ENCODE measurements at places on chromosomes 3 and 15.

GRCh38 chr15:69004011-69004410 lies 10.5 kb upstream of the NOX5 start:
- no peak for DNase-seq

- DNase-seq = no peak
Measured at GRCh38 chr3:32575451-32576113, 4.9 kb upstream of the DYNC1LI1 start.

DNA sequence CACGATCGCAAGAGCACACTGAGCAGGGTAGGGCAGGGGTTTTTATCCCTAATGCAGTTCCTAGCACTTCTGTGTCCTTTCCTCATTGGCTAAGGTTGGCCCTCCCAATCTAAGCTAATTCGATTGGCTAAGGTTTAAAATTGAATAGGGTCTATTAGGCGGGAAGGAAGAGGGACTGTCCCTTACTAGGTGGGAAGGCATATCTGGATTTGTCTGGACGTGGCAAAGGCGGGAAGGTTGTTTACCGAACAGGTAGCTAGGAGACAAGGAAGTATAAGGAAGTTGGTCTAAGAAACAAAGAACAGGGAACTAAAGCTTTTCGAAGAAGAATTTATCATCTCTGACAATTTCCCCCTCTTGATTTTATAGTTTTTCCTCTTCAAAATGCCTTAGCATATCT lies 24.8 kb upstream of the ATG7 start:
- DNase-seq = no peak

GRCh38 chr3:194281766-194282165 lies 69.4 kb downstream of the CPN2 start:
- no peak for DNase-seq

DNA sequence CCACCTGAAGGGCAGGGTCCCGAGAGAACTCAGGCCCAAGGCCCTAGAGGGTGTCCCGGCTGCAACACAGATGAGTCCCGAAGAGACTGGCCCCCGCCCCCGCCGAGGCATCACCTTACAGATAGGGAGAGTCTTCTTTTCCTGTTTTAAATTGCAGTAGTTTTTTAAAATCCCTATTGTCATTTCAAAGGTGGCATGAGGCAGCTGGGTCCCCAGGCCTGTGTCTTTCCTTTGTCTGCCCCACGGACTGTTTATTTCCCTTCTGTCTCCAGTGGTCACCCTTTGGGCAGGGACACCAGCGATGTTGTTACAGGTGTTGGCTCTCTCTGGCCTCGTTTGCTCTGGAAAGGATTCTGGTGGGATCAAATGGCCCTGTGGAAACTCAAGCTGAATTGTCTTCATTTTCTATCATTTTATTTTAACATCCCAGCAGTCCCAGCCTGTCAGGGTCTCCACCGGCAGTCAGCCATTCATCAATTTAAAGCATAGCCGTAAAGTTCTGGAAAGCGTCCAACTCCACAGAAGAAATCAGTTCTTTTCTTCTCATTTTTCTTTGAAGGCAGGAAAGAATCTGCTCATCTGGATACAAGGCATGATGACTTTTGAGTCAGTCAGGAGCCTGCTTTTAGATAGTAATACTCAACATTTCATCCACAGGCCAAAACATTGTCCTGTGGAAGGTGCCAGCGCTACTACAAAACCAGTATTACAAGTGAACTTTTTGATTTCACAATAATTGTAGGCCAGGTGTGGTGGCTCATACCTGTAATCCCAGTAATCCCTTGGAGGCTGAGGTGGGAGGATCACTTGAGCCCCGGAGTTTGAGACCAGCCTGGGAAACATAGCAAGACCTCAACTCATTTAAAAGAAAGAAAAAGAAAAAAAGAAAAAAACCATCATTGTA lies 96.2 kb downstream of the HES1 start:
- no peak for DNase-seq

DNA sequence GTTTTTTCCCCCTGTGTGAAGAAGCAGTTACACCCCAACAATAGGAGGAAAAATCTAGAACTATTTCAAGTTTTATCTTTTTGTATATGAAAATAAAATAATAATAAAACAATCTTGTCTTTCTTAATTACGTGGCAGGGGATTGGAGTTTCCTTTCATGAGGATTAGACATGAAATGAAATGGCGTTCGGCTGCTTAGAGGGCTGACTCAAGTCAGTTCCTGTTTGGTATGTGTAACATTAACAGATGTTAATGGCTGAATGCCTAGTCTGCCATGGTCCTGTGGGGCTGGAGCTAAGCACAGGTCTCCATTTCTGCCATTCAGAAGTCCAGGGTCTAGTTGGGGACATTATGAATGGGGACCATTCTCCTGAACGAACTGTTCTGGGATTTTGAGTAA lies 3.1 kb upstream of the EXOG start:
- DNase-seq = no peak

GRCh38 chr15:33256874-33257273 lies 53.9 kb upstream of the RYR3 start:
- no peak for DNase-seq

DNA sequence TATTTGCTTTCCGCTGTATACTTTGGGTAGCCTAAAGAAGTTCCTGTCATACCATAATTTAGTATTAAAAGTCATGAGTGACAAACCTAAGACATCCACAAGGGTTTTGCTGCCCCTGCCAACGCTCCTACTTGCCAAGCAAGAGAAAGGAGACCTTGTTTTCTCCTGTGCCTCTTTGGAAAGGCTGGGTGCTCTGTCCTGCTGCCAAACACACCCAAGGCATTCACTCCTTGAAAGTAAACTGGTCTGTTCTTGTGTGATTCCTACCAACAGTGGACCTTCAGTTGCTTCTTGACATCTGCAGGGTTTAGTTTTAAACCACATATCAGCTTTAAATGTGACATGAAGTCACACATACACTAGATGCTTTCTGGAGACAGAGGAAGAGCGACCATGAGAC lies 295.4 kb downstream of the SLC9A9 start:
- DNase-seq = no peak

DNA sequence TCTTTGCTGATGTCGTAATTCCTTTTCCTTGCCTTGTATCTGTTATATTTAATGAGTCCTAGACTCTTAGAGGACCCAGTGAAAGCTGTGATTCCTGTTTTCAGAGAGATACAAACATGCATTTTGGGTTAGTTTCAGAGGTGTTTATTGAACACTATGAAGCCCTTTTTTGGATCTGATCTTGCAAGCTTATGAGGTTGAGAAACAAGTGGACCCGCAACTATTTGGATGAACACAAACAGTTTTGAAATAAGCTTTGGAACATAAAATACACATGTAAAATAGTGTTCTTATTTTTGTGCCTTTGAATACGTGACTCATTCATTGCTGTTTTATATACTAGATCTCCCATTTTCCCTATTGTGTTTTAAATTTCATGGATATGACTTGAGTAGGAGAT lies 33.5 kb downstream of the SNRK start:
- no peak for DNase-seq

GRCh38 chr3:46959161-46959511 lies 17.4 kb downstream of the CCDC12 start:
- no peak for DNase-seq

DNA sequence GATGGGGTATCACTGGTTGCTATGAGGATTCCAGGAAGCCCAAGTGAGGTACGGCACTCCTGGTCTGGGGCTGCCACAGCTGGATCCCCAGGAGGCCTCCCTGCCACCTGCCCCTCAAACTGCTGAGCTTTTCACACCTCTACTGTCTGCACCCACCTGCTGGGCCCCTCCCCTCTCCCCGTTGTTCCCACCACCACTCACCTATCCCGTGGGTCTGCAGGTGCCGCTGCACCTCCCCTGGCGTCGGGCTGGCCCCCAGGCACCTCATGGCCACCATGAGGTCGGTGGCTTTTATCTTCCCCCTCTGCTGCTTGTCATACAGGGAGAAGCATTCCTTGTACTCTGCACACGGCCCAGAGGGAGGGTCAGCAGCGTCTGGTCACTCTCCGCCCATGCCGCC lies 5.8 kb downstream of the CALML4 start:
- DNase-seq = no peak

DNA sequence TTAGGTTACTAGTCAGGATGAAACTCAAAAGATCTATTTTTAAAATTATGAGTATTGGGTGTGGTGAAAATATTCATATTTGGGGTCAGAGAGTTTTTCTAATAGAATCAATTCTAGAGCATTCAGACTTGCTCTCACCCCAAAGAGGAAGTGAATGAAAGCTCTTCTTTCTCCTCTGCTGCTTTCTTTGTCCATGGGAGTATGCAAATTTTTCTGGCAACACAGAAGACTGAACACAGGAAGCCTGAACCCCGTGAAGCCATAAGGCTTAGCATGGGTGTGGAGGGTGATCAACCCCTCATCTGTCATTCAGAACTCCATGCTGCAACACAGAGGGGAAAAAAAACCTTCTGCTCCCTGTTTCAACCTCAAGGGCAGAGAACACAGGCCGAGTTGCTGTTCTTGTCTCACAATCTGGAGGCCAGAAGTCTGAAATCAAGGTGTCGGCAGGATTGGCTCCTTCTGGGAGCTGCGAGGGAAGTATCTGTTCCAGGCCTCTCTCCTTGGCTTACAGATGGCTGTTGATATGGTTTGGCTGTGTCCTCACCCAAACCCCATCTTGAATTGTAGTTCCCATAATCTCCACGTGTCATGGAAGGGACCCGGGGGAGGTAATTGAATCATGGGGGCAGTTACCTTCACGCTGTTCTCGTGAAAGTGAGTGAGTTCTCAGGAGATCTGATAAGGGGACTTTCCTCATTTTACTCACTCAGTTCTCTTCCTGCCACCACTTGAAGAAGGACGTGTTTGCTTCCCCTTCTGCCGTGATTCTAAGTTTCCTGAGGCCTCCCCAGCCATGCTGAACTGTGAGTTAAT lies 33.7 kb upstream of the CD47 start:
- no peak for DNase-seq

DNA sequence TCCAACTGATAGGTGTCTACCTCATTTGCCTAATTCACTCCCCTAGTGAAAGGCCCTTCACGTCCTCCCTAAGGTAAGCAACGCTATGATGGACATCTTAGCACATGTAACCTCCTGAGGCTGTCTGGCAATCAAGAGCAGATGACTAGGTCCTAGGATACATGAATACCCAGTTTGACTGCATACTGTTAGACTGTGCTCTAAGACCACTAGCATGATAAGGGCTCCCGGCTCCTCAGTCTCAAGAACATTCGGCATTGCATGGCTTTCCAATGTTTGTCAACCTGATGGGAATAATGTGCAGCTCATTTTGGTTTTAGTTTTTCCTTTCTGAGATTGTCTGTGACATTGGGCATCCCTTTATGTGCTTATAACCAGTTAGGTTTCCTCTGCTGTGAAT lies 152.1 kb downstream of the UACA start:
- DNase-seq = no peak

DNA sequence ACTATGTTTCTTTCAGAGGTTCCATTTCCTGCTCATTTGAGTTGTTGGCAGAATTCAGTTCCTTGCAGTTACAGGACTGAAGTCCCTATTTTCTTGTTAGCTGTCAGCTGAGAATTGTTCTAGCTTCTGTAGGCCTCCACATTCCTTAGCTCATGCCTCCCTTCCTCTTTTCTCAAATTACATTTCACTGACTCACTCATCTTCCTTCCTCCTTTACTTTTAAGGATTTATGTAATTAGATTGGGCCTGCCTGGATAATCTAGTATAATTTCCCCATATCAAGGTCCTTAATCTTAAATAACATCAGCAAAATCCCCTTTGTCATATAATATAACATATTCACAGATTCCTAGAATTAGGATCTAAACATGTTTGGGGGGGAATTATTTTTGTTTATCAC lies 40.6 kb upstream of the RBMS3 start:
- no peak for DNase-seq

DNA sequence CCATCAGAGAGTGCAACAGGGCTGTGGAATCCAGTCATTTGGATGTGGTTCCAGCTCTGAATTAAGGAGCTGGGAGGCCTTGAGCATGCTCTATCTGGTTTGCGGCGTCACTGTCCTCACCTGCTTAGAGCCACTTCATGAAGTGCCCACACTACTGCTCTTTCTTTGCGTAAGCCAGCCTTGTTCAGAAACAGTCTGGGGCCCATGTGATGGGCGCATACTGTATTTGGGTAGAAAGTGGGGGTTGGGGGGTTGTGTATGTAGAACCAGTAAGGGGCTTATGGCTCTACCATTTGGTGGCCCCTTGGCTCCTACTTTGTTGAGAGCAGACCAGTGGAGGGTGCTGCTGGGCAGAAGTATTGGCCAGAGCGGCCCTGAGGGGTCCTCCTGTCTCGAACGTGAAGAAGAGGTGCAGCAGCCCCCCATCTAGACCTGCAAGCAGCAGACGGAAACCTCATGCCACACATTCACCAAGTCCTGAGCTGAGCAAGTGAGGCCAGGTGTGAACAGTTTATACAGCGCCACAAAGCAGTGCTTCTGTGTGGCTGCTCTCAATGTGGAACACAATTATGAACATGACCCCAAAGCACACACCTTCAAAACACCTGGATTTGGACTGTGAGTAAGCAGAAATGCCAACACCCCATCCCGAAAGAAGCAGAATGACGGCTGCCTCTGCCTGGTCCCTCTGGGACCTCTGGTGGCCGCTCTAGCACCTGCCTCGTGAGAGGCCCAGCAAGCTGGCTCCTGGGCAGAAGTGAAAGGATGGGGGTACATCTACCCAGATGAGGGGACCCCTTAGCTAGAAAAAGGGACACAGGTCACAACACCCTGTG lies 26.6 kb downstream of the SRPRB start:
- no peak for DNase-seq

DNA sequence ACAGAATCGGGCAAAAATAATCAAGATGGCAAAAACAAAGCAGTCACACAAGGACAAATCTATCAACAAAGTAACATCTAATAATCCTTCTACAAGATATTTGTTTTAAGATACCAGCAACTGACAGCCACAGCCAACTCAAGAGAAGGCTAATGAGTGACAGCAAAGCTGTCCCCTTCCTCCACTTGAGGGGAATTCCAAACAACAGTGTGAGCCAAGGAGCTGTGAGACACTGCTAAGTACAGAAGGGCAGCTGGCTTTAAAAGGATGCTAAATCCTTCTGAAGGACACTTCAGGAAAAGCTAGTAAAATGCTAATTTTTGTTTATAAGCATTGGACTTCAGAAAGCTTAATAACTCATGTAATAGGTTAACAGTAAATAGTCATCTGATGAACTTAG lies 120.3 kb upstream of the GOLGA8J start:
- no peak for DNase-seq

DNA sequence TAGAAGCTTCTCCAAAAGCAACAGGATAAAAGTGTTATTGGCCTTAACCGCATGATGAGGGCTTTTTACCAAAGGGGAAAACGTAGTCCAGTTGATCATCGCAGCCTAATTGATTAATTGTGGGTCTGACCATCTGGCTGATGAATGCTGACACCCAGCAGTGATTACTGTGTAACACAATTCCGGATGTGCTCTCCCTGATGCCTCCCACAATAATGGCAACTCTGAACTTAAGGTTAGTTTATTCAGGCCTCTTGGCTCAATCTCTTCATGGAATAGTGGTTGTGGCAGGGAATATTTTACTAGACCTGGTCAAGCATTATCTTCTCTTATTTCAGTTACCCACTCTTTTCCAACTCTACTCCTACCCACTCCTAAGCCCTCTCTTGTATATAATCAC lies 332.9 kb downstream of the TIGIT start:
- no peak for DNase-seq

- DNase-seq = no peak
Measured at GRCh38 chr3:20307383-20307782, 121.4 kb upstream of the SGO1 start.

Measured in posterior cingulate gyrus (tissue), 11 donors.